ENCODE measurements at places on chromosomes 5 and 9.

DNA sequence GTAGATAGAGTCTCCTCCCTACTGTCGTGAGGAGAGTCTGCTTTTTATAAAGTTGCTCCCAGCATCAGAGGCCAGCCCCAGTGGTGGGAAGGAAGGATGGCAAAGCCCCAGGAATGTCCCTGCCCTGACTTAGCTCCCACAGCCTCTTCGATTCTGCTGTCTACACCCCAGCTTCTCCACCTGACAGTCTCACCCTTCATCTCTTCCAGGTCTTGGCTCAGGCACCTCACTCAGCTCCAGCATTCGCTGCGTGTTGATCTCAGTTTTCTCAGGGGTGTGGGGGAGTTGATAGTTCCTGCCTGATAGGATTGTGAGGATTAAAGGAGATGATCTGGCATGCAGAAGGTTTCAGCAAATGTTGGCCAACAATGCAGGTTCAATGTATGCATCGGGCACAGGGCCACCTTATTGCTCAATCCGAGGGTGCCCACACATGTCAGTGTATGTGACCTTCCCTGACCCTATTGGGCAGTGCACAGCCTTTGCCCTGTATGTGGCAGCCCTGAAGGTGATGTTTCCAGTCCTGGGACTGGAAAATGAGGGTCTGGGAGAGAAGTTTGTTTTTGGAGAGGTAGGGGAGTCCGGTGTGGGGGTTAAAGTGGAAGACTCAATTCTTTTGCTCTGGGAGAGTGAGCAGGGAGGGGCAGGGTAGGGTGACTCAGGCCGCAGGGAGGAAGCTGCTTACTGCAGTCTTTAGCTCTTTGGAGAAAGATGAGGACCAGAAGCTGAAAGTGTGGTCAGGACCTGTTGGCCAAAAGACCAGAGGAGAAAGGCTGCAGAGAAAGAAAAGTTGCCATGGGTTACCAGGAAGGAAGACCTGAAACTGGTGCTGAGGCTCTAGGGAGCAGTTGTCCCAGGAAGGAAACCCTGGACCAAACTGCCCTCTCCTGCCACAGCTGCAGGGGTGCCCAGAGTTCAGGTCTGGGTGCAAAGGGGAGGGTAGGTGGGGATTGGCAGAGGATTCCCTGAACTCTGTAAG lies 153.2 kb downstream of the MACROH2A1 start:
- DNase-seq = peak; percentile 58

- DNase-seq = no peak
Measured at GRCh38 chr9:84781458-84781857, 111.9 kb downstream of the NTRK2 start.

GRCh38 chr9:126152622-126153362 lies 173.8 kb upstream of the MVB12B start:
- DNase-seq = no peak

DNA sequence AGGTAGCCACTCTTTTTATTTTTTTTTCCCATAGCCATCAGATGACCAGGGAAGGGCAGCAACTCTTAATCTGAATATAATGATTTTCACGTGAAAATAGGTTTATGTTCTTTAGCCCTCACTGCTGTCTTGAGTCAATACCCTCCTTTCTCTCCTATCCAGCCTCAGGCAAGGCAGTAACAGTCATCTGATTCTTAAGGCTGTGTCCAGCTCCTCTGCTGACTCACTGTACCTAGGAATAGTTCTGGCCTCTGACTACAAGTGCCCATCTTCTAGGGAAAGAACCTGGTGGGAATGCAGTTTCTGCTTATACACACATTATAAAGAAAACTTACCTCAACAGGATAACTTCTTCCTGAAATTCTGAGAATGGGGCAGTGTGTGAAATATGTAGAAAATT lies 30.7 kb downstream of the DHX29 start:
- no peak for DNase-seq

GRCh38 chr5:150066901-150067396 lies 19.4 kb downstream of the CSF1R start:
- no peak for DNase-seq

DNA sequence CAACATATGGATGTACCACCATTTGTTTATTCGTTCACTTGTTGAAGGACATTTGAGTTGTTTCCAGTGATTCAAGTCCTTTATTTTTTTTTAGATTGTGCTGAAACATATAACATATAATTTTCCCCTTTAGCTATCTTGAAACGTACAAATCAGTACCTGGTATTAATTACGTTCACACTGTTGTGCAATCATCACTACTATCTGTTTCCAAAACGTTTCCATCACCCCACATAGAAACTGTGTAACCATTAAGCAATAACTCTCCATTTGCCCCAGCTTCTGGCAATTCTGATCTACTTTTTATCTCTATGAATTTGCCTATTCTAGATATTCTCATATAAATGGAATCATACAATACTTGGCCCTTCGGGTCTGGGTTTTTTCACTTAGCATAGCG lies 116.0 kb downstream of the FGF1 start:
- no peak for DNase-seq

DNA sequence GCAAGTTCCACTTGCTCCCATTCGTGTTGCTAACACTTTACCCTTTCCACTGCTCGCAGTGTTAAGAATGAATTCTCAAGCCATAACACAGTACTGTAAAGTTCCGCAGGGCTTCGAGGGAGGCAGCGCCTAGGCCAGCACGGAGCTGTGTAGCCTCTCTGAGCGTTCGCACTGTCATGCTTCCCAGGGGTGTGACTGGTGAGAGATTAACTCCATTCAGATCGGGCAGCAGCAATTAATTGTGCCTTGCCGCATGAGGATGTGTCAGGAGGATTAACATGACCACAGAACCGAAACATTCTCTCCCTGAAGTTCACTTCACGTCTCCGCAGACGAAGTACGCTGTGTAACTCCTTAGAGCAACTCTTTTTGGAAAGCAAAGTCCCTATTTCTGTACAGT lies 23.2 kb downstream of the ZBTB34 start:
- no peak for DNase-seq

- DNase-seq = no peak
Measured at GRCh38 chr9:125747053-125747764, at the start of gene PBX3. Gene PBX3 (plus strand): TSS chr9:125747373.

DNA sequence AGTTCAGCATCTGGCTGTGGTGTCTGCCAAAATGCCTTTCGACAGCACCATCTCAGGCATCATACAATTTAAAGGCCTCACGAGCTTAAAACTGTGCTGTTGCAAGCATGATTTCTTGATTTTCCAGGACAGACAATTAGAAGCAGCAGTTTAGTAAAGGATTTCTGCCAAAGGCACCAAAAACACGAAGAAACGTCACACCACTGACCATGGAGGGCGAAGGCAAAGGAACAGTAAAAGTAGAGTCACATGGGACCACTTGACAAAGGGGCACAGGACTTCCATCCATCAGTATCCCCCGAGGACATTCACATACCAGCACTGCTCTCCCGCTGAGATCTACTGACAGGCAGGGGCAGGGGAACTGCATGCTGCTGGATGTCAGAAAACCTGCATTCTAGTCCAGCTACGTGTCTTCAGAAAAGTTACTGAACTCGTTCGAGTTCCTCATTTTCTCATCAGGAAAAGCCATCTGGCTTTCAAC lies 70.4 kb upstream of the FBXW11 start:
- DNase-seq = no peak

- no peak for DNase-seq
Measured at GRCh38 chr9:108549184-108549583, 306.6 kb downstream of the ACTL7B start.

All from coronary artery (tissue), 2 donors.